B cell (primary cell): ENCODE measurements at places on chromosomes 2 and 18. TPM values are rescaled to one million over a fixed set of nuclear protein-coding genes. Genes with fewer than 3 reads are reported as not detected.

- no peak for DNase-seq
- H3K27me3 ChIP-seq = no peaks in the 10 kb centered on the region
- H3K4me3 ChIP-seq = no peak overlapping the region
- H3K4me1 ChIP-seq = no peaks in the 10 kb centered on the region
- H3K36me3 ChIP-seq = no peaks in the 10 kb centered on the region
- no peak overlapping the region for H3K27ac ChIP-seq
Measured at GRCh38 chr2:119697290-119698020, 18.5 kb downstream of the TMEM177 start.

GRCh38 chr2:10444463-10444862, 3.7 kb downstream of the ODC1 start:
- no peaks in the 10 kb centered on the region for H3K27me3 ChIP-seq
- DNase-seq = no peak
- peaks cover 11% of the 10 kb centered on the region for H3K36me3 ChIP-seq
- no peak overlapping the region for H3K27ac ChIP-seq

DNA sequence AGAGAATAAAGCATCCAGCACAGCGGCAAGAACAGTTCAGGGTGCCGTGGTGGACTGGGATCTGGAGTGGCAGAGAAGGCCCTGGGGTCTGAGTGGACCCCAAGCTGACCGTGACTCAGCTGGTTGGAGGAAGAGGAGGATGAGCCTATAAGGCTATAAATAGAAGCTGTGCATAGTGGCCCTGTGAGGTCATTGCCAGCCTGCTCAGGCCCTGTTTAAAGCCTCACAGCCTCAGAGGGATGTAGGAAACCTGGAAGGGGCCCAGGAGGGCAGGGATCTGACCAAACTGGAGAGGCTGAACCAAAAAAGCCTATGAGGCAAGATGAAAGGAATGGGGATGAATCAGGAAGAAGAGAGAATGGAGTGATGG, 11.3 kb upstream of the DES start:
- DNase-seq = no peak
- H3K27me3 ChIP-seq = no peaks in the 10 kb centered on the region
- no peak overlapping the region for H3K27ac ChIP-seq
- no peaks in the 10 kb centered on the region for H3K36me3 ChIP-seq
- no peak overlapping the region for H3K4me3 ChIP-seq
- H3K4me1 ChIP-seq = no peaks in the 10 kb centered on the region

The SAP130 gene
- 35.2 and 40.1 TPM in 2 replicates for total RNA-seq

The CHRNA1 gene
- 0.20 TPM in 1 of 2 replicates, not detected in the other for total RNA-seq

- no peak overlapping the region for H3K27ac ChIP-seq
- no peaks in the 10 kb centered on the region for H3K27me3 ChIP-seq
- DNase-seq = no peak
- no peak overlapping the region for H3K4me3 ChIP-seq
- H3K4me1 ChIP-seq = no peaks in the 10 kb centered on the region
- H3K36me3 ChIP-seq = no peaks in the 10 kb centered on the region
Measured at GRCh38 chr18:23627321-23627720, 35.4 kb downstream of the ANKRD29 start.
